ENCODE measurements at places on chromosomes 4 and X. TPM values are rescaled to one million over a fixed set of nuclear protein-coding genes. Genes with fewer than 3 reads are reported as not detected.

Gene CC2D2A
- 12.9 TPM for total RNA-seq

Gene SNCA
- 12.7 TPM for total RNA-seq

Gene H2BW2
- not detected for total RNA-seq

Gene SMR3B
- not detected for total RNA-seq

Gene ZFYVE28
- 5.2 TPM for total RNA-seq

Gene FDCSP
- total RNA-seq = not detected

Gene WWC2
- 32.3 TPM for total RNA-seq

Gene PCDH19
- 0.76 TPM for total RNA-seq

Gene JCHAIN
- total RNA-seq = 12.0 TPM

Gene HAND2
- 75.1 TPM for total RNA-seq

DNA sequence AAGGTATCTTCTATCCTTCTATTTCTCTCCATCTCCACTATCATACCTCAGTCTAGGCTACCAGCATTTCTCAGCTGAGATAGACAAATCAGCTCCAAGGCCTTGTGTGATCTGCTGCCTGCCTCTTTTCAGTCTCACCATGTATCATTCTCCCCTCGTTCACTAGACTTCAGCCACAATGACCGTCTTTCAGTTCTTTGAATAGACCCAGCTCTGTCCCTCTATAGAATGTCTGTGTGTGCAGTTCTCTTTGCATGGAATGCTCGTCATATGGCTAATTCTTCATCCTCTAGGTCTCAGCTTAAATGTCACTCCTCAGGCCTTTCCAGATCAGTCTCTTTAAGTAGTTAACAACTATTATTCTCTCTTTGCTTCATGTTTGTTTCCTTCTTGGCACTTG lies 6.5 kb downstream of the IGBP1 start:
- DNase-seq = no peak

GRCh38 chr4:25817059-25817681 lies 45.6 kb downstream of the SEL1L3 start:
- no peak for DNase-seq

DNA sequence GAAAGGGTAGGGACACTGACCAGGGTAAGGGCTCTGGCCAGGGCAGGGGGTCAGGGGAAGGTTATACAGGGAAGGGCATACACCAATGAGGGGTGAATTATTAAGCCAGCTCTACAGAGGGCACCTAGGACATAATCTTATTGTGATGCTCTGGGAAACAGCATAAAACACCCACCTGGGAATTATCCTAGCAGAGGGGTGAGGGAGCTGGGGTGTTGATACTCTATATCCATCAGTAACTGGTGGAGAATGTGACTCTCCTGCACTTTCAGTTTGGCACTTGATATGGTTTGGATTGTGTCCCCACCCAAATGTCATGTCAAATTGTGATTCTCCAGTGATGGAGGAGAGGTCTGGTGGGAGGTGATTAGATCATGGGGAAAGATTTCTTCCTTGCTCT lies 291.2 kb downstream of the ASMT start:
- DNase-seq = no peak

DNA sequence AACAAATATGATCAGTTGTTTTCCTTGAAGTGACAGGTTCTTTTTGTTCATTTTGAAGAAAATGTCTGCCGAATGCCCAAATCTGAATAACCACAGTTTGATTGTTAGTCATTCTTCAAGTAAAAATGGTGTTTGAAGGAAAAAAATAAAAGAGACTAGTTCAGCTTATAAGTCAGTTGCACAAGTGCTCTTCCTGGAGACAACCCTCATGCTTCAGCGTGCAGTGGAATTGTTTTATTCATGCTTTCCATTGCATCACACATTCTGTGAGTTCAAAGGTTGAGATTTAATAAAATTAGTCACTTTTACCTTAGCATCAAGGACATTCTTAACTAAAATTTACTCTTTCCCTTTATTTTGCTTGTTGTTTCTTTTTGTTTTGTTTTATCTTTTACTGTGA lies 404.9 kb downstream of the ZNF674 start:
- DNase-seq = no peak

GRCh38 chr4:128346054-128346716 lies 58.6 kb upstream of the PGRMC2 start:
- DNase-seq = no peak

DNA sequence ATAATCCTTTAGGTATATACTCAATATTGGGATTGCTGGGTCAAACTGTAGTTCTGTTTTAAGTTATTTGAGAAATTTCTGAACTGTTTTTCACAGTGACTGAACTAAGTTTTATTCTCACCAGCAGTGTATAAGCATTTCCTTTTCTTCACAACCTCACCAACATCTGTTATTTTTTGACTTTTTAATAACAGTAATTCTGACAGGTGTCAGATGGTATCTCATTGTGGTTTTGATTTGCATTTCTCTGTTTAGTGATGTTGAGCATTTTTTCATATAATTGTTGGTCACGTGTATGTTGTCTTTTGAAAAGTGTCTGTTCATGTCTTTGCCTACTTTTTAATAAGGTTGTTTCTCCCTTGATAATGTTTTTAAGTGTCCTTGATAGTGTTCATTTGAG lies 112.6 kb downstream of the LINC00632 start:
- DNase-seq = no peak

- no peak for DNase-seq
Measured at GRCh38 chrX:26083093-26083492, 55.0 kb upstream of the MAGEB18 start.

GRCh38 chr4:174591243-174592021 lies 69.1 kb upstream of the HPGD start:
- no peak for DNase-seq

GRCh38 chr4:181756451-181757095 lies 486.6 kb upstream of the TENM3 start:
- no peak for DNase-seq

GRCh38 chrX:16822723-16823122 lies 36.5 kb downstream of the TXLNG start:
- no peak for DNase-seq

GRCh38 chrX:54171527-54172250 lies 11.4 kb downstream of the FAM120C start:
- no peak for DNase-seq

GRCh38 chr4:109298279-109299010 lies 4.0 kb downstream of the COL25A1 start:
- DNase-seq = no peak

DNA sequence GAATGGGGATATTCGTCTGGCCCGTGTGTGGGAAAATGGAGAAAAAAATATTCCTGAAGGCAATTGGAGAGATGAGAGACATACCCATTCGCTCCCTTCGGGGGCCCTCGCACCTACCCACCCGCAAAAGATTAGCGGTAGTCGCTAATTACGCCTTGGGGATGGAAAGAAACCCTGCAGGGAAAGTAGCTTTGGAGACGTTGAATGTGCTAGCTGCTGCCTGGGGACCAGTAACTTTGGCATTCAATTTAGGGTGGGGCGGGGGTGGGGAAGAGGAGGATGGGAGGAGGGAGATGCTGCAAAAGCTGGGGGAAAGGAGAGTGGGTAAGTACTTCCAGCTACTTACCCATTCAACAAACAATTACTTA lies 407 bp upstream of the ZC4H2 start:
- DNase-seq = no peak

- DNase-seq = no peak
Measured at GRCh38 chr4:60683357-60683756, 516.8 kb upstream of the ADGRL3 start.

GRCh38 chr4:139419388-139419914 lies 34.5 kb upstream of the RAB33B start:
- peak; percentile 58 for DNase-seq

DNA sequence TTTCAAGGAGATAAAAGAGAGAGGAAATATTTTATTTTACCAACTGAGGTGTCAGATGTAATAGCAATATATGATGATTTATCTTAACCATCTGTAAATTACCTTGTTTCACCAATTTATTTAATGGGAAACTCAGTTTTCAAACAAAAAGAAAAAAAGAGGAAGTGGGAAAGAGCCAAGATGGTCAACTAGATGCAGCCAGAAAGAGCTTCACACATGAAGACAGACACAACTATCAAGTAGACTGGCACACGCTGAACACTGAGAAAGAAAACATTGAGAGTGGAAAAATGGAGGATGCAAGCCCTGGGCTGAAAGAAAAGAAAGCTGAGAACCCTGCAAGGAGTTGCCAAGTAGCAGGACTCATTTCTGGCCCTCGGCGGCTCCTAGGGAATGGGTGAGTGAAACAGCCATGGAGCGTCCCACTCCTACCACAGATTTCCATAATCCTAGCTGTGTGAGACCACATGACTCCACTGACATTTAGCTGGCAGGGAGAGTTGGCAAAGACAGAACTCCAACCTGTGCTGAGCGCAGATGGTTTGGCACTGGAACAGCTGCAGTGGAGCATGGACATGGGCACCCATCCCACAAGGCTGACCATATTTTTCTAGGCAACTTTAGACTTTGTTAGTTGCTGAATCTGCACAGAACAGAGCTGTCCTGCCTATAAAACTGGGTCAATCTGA lies 409.3 kb downstream of the FAM47B start:
- no peak for DNase-seq

GRCh38 chrX:4661771-4662170 lies 948.3 kb upstream of the PRKX start:
- no peak for DNase-seq

DNA sequence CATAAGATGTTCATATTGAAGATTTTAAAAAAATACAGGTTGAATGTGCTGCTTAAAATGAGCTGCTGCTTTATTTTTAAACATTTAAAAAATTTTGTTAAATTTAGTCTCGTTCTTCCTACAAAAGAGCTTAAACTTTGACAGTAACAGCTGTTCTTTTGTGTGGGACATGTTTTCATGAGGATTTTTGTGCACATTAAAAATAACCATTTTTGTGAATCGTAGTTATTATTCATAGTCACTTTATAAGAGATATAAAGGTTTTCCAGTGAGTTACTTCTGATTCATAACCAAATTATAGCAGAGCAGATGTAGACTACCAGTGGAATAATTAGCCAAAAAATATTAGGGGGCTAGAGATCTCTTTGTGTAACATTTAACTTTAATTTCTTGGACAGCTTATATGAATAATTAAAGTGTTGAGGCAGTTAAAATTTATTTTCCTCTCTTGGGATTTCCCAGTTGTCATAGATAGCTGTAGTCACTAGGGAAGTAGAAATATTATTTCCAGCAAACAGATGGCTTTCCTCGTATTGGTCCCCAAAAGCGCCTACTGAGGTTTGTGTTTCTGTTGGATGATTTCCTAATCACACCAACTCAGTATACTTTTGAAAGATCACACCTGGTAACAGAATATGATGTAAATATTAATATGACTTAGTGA lies 24.2 kb downstream of the RBPJ start:
- DNase-seq = no peak

- DNase-seq = no peak
Measured at GRCh38 chr4:154908168-154908567, 127.1 kb downstream of the RBM46 start.

- DNase-seq = no peak
Measured at GRCh38 chr4:184286358-184286757, 68.7 kb upstream of the ENPP6 start.

- DNase-seq = no peak
Measured at GRCh38 chr4:188455062-188455752, 316.0 kb downstream of the TRIML1 start.

DNA sequence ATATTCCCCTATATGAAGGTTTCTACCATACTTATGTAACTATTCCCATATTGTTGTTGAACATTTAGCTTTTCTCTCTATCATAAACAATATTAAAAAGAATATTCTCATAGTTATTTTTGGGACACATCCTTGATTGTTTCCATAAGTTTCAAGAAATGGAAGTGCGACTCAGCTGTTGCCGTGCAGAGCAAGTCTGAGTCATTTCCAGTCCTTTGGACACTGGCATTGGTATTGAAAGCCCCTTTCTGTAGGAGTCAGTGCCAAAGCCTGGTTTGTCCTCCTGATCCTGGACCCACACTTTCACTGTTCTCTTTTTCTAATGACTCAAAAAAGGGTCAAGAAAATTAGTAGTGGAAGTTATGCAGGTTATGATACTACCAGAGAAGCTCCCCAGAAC lies 108.3 kb upstream of the DIAPH2 start:
- no peak for DNase-seq

DNA sequence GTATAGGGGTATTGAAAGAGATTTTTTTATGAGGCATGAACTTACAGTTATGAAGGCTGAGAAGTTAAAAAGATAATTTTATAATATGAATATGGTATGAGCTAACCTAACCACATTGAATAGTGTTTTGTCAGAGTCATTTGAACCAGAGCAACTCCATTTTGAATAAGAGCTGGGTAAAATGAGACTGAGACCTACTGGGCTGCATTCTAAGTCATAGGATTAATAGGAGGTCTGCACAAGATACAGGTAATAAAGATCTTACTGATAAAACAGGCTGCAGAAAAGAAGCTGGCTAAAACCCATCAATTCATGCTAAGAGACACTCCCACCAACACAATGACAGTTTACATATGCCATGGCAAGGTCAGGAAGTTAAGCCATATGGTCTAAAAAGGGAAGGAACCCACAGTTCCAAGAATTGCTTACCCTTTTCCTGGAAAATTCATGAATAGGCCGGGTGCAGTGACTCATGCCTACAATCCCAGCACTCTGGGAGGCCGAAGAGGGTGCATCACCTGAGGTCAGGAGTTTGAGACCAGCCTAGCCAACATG lies 209.2 kb downstream of the TECRL start:
- no peak for DNase-seq

- peak; percentile 56 for DNase-seq
Measured at GRCh38 chrX:46628460-46629371, 55.2 kb downstream of the CHST7 start.

GRCh38 chr4:40840985-40841571 lies 91.3 kb downstream of the NSUN7 start:
- DNase-seq = peak; percentile 86

DNA sequence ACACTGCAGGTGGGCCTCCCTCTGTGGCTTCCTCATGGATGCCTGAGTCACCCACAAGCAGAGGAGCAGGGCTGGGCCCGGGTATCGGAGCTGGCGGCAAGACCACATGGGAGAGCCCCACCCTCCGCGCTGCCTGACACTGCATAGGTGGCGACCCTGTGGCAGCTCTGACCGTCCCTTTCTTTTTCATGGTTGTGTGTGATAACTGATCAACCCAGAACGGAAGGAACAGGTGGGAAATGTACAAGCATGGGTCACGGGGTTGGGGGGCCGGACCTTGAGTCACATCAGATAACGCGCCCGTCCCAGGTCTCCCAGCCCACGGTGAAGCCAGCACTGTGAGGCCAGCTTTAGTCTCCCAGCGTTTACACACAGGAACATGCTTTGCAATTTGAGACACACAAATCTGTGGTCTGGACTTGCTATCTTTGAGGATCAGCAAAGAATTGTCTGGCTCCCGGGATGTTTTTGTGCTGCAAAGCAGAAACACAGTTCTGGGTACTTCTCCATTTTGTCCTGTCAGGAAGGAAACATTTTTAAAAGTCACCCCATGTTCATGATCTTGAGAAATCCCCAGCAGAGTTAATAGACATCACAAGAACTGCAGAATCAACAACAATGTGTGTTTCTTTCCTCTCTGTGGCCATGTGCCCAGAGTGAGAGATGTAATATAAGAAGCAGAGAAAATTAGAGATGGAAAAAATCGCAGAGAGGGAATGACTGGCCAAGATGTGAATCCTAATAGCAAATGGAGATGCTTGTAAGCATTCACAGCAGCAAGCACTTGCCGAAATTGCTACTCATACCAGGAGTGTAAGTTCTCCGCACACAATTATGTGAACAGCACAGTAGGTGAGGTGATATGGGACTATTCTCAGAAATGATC lies 70.1 kb upstream of the CBR4 start:
- peak; percentile 56 for DNase-seq

GRCh38 chr4:169116270-169116901 lies 106.3 kb upstream of the CBR4 start:
- no peak for DNase-seq

Measured in left cardiac atrium (tissue), 4 donors.